Fibroblast of skin of right biceps (primary cell): ENCODE measurements at places on chromosomes 3 and 15.

- DNase-seq, result peak; percentile 38
These were observed 57.5 kb upstream of the SIN3A start for GRCh38 chr15:75508840-75509532.

DNA sequence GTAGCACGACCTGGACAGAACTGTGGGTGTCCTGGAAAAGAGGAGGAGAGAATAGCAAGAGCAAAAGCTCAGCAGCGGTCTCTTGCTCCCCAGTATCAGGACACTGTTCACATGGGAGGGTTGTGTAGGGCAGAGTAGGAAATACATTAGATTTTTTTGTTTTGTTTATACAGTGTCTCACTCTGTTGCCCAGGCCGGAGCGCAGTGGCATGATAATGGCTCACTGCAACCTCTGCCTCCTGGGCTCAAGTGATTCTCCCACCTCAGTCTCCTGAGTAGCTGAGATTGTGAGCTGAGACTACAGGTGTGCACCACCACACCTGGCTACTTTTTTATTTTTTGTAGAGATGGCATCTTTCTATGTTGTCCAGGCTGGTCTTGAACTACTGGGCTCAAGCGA lies 53.3 kb downstream of the FNDC3B start:
- DNase-seq, result no peak

DNA sequence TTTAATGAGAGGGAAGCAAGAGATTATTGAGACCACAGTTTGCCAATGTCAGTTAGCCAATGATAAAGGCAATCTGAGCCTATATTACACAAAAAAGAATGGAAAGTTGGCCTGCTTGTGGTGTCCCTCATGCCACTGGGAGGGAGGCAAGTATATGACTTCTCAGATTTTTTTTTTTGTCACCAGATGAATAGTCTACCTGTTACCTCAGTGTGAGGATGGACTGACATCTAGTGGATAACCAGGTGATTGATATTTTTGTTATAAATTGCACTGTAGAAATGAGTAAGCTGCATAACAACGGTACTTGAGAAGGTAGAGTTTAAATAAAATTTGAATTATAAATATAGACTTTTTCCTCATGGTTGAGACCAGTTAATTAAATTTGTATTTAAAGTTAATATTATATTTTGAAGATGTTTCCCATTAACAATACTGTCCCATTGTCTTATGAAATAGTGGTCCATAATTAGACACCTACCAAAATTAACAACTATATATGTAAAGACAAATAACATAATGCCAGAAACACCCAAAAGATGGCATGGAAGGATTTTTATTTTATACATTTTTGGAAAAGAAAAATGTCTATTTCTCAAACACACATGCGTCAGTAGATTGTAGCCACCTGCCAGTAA lies 237.8 kb upstream of the GADL1 start:
- peak; percentile 56 for DNase-seq

DNA sequence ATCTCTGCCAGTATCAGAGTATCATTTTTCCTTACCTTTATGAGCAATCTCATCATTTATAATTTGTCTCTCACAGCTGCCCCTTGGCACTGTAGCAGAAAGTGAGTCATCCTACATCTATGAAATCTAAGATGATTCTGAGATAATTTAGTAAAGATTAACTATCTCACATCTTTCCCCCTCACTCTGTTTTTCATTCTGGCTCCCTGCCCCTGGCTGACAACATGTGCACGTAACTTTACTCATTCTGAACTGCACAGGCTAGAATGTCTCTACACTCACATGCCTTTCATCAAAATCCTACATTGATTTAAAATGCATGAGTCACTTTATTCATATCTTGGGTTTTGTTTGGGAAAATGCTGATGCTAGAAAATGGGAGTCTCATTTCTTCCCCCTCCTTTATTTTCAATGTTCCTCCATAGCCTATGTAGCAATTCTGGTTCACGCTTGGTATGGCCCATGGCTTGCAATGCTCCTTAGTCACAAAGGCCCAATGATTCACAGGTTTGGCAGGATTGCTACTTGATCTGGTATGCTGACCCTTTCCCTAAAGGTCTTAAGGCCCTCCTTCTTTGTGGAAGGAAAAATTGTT lies 838.5 kb downstream of the TUSC7 start:
- DNase-seq, result peak; percentile 97

DNA sequence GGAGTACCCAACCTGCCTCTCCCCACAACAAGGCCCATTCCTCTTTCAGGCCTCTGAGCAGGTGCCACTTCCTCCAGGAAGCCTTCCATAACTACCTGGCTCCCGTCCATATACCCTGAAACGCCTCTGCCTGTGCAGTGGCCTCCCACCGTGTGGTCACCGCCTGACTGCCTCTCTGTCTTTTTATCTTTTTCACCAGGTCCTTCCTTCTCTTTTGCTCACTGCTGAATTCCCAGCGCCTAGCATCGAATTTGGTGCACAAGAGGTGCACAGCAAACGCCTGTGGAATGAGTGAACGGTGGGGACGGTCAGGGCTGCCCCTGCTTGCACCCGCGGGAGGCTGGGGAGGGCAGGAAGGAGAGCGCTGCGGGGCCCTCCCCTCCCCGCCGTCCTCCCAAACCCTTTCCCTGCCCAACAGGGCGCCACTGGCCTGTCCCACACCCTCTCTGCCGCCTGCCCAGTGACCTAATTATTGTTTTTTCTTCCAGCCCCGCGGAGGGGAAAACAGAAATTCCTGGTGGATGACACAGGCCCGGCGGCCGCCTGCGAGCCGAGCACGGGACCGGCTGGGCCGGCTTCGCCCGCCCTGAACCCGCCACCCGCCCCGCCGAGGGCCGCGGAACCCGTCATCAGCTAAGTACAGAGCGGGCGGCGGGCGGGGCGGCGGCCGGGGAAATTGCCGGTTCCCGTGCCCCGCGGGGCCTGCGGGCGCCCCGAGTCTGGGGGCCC lies 140.1 kb downstream of the SMAD6 start:
- peak; percentile 94 for DNase-seq

GRCh38 chr15:75861750-75862402 lies 18.6 kb downstream of the UBE2Q2 start:
- DNase-seq, result no peak

- DNase-seq, result no peak
These were observed 107.4 kb downstream of the GLDN start for GRCh38 chr15:51448622-51449399.

DNA sequence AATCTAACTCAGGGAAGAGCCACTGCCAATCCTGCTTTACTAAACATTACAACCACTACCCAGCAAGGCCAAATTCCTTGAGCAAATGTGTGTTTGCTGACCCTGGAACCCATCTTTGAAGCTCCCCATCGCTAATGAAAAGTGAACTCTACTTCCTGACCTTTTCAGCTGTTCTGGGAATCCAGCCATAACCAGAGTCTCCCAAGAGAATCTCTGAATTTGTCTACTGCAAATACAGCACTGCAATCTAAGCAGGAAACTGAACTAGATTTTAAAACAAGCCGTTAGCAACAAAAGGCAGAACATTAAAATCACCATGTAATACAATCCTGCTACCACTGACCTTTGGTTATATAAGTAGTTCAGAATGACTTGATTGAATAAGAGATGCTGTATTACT lies 309.2 kb downstream of the MAGI1 start:
- peak; percentile 78 for DNase-seq

GRCh38 chr3:123283657-123284398 lies 82.1 kb downstream of the SEC22A start:
- DNase-seq, result no peak

DNA sequence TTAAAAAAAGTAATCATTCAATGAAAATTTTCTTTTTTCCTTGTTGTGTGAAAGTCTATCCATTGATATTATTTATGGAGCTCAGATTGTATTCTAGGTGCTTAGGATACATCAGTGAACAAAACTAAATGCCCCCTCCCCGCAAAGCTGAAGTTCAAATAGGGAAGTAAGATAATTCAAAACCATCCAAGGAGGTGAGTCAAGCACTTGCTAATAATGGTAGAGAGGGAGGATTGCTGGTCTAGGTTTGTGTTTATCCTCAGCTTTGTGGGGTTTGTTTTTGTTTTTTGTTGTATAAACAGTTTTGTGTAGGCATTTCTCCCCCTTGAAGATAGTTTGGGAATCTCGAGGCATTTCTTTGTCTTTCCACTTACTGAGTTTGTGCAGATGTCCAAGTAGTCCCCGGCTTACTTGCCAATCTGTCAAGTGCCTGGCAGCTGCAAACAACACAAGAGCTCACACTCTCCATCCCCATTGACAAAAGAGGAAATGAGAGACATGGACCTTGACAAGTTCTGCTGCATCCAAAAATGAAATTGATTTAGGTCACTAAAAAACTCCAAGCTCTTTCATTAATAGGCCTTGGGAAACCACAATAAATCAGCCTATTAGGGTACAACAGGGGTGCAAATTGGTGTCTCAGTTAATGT lies 575.8 kb upstream of the TBL1XR1 start:
- DNase-seq, result no peak

DNA sequence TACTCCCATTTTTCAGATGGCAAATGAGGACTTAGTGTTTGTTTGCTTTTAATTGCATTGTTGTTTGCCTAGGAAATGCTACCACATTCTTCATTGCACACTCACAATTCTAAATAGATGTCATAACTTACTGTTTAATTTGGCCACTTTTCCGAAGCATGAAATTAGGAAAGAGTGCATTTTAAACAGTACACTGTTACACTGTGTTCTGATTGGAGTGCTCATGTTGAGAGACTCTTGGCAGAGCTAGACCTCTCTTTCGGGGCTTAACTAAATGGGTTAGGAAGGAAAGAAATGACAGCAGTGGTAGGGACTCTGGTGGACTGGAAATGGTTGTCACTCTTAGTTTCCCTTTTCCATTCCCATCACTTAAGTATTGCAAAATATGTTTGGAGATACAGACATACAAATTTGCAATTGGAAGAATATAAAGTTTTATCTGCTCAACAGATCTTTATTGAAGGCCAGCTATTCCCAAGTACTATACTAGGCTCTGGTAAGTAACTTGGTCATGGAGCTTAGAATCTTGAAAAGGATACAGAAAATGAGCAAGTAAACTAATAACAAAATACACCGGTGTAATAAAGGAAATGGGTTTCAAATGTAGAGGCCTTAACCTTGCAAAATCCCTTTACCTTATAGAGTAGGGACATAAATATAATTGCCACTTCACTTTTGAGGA lies 90.2 kb downstream of the DCUN1D1 start:
- DNase-seq, result no peak
